Heart left ventricle (tissue), 16 donors: ENCODE measurements at places on chromosomes 3 and 15.
A peak's percentile ranks its signal among the peaks of the same experiment; 100 is the strongest.

DNA sequence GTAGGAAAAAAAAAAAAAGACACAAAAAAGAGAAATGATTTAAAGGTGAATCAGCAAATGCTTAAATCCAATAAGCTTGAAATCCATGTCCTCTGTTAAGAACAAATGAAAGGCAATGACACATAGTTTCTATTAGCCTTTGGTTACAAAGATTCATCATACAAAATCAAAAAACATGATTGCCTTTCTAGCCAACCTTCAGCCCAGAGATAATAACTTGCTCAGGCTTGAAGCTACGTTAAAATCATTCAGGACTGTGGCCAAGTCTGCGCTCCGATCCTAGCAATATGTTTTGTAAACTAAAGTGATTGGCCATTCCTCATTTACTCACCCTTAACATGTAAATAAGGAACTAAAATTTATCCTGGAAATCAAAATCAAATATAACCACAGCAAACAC is 556.7 kb downstream of the FGF12 start:
- DNase-seq: no peak

DNA sequence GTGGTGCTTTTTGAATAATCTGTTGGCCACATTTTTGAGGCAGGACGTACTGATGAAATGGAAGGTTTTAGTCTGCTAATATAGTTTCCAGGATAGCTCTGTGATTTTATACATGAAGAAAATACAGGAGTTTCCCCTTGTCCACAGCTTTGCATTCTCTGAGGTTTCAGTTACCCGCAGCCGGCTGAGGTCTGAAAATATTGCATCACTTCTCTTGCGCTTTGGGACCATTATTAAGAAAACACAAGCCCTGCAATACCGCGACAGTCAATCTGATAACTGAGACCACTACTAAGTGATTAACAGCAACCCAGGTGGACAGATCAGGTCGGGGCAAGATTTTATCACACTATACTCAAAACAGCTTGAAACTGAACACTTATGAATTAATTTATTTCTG is 33.0 kb downstream of the BLM start:
- no peak for DNase-seq

DNA sequence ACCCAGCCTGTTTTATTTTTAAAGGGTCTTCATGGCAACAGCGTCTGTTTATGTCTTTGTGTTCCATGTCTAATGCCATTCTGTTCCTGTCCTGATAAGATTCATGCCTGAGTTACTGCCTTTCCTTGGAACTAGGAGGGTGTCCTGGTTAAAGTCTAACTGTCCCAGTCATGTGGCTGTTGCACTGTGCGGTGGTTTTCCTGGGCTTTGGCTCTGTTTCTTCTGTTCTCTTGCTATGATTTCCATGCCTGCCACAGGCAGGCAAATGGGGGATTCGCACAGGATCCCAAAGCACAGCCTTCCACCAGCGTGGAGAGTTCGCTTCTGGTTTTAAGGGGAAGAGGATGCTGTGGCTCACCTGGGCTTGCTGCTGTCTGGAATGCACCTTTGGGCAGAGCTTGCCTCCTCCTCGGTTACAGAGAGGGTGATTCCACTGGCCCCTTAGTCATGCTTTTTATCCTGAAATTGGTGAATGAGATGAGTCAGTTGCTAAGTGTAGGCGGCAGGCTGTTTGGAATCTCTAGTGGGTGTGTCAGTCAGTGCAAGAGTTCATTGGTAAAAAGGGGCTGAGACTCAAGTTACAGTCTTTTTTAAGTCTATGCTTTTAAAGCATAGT is 86.8 kb downstream of the CCK start:
- no peak for DNase-seq

GRCh38 chr3:124599147-124599765 is 131.0 kb upstream of the UMPS start:
- DNase-seq: no peak

- no peak for DNase-seq
These were observed 186.5 kb upstream of the GAP43 start for GRCh38 chr3:115436767-115437301.

DNA sequence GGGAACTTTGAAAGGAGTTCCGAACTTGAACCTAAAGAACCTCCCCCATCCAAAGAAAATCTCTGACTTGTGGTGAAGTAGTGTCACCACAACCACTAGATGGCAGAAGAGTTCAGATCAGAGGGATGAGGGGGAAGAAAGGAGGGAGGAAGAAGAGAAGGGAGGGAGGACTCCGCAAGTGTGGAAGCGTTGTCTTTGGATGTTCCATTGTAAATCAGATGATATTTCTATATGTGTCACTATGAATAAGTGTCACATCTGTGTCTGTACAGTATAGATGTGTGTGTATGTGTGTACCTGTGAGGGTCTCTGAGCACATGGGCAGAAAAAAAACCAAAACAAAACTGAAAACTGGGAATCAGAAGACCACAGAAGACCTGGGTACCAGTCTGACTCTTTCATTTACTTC is 16.9 kb downstream of the SLC24A1 start:
- DNase-seq: no peak

DNA sequence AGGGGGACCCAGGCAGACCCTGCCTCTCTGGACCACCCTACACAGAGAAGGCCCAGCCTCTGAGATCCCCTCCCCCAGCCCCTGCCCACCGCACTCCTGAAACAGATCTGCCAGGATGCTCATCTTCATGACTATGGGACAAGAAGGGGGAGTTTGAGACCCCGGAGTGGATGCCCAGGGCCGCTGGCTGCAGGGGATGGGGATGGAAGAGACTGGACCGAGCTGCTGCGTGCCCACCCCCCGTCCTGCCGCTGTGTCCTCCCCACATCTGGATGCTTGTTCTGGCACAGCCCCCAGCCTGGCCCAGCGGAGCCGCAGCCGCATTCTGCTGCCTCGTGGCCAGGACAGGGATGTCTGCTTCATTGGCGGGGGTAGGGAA is 30.3 kb upstream of the SEMA3F start:
- peak; percentile 16 for DNase-seq

GRCh38 chr3:144774897-144775296 is 803.3 kb downstream of the DIPK2A start:
- DNase-seq: no peak

DNA sequence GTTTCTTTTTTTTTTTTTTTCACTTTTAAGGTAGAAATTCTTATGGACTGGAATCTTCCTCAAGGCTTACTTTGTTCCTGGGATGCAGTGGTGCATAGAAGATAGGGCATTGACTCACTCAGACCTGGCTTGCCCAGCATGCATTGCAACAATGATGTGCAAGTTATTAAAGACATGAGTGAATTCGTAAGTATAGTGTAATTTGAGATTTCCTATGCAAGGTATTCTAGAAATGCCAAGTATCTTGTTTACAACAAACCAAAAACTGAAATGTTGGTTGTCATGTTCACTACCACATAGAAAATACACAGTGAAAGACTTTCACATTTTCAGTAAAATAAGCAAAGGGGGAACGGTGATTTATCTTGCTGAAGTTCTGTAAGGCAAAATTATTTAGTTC is 56.5 kb upstream of the FNDC3B start:
- no peak for DNase-seq

DNA sequence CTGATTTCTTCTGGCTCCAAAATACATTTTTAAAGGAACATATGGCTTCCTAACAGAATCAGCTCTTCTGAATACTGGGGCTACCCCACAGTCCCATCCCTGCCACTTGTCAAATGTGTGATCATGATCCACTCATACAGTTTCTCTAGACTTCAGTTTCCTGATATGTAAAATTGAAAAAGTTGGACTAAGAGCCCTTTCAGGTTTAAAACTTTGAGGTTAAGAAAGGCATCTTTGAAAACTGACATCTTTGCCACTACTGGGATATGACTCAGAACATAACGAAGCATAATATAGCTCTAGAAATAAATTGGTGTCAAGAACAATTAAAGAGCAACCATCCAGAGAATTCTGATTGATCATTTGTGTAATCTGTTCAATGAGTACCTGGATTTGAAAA is 248.3 kb downstream of the IL5RA start:
- no peak for DNase-seq

DNA sequence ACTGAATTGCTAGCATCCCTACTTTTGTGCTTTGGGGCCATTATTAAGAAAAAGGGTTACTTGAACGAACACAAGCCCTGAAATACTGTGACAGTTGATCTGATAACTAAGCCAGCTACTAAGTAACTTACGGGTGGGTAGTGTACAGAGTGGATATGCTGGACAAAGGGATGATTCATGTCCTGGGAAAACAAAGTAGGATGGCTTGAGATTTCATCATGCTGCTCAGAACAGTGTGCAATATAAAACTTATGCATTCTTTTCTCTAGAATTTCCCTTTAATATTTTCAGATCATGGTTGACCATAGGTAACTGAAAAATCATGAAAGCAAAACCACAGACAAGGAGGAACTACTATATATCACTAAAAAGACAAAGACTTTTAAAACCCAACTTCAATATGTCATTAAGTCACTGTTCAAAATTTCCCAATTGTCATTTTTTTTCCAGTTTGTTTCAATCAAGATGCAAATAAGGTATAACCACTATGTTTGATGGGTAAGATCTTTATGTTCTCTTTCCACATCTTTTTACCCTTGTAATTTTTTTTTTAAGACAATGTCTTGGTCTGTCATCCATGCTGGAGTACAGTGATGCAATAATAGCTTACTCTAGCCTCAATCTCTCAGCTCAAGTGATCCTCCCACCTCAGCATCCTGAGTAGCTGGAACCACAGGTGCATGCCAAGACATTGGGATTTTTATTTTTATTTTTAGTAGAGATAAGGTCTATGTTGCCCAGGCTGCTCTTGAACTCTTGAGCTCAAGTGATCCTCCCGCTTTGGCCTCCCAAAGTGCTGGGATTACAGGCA is 67.7 kb downstream of the IFT80 start:
- no peak for DNase-seq

DNA sequence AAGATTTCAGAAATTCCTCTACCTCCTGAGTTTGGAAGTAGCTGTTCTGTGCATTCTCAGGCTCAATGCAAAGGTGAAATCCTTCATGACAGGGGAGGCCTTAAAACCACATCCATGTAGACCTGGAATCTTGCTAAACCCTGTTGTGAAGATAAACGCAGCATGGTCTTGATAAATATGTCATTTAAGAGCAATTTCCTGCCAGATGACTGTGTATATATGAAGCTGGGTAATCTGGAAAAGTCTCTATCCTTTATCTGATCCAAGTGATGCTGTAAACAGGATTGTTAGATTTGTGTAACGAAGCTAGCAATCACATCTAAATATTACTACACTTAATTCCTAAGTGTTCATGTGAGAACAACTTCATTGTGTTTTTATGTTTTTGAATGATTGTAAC is 9.1 kb downstream of the MCTP2 start:
- no peak for DNase-seq

- DNase-seq: no peak
These were observed 73.0 kb upstream of the TPM1 start for GRCh38 chr15:62969442-62970089.

DNA sequence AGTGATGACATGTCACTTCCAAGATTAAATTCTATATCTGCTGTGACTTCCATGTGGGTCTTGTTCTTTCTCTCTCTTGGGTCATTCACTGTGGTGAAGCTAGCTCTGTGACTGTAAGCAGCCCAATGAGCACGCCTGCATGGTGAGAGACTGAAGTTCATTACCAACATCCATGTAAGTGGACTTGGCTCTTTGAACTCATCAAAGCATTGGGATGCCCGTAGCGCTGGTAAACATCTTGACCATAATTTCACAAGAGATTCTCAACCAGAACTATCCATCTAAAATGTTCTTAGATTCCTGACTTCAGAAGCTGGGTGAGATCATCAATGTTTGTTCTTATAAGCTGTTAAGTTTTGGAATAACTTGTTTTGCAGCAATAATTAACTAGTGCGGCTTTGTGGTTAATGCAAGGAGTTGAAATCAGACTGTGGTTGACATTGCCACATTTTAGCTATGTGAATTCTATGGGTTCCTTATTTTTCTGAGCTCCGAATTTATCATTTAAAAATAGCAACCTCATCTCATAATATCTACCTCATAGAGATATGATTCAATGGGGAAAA is 31.6 kb upstream of the LRRC3B start:
- DNase-seq: no peak

DNA sequence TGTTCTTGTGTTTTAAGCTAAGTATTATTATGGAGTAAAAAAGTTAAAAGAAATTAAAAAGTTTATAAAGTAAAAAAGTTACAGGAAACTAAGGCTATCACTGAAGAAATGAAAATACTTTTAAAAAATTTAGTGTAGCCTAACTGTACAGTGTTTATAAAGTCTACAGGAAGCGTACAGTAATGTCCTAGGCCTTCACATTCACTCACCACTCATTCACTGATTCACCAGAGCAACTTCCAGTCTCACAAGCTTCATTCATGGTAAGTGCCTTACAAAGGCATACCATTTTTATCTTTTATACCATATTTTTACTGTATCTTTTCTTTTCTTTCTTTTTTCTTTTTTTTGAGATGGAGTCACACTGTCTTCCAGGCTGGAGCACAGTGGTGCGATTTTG is 40.7 kb upstream of the SCN5A start:
- DNase-seq: no peak

GRCh38 chr3:120326784-120327183 is 22.4 kb downstream of the LRRC58 start:
- no peak for DNase-seq

DNA sequence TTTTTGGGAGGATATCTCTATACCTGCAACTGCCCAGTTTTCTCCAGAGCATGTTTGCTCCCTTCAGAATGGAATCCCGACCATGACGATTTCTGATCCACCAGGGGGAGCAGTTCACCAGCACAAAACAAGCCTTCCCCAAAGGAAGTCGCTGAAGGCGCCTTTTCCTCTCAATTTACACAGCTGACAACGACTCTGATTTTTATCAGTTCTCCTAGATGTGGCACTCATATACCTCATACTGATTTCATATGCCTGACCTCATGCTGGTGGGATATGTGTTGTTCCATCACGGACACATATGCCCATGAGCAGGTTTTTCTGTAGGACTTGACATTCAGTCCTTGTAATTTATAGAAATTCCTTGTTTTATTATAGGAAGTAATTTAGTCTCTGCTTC is 1028.2 kb downstream of the MCTP2 start:
- peak; percentile 64 for DNase-seq

DNA sequence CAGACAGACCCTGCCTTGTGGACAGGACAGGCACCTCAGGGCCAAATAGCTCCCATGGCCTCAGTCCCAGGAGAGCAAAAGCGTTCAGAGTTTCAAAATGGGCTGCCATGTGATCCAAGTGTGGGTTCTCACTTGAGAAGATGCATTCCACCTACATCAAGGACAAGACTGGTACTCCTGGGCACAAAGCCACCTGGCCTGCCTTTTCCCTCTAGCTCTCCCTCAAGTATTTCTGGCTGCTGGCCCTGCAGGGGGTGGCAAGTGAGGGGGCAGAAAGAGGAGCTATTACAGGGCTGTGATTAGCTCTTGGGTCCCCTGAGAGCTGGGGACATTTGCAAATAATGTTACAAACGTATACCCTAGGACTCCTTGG is 6.5 kb upstream of the COL7A1 start:
- peak; percentile 79 for DNase-seq

- DNase-seq: no peak
These were observed 5.7 kb upstream of the CCDC80 start for GRCh38 chr3:112646623-112647022.
